ENCODE measurements at places on chromosomes 5 and 9. TPM values are rescaled to one million over a fixed set of nuclear protein-coding genes. Genes with fewer than 3 reads are reported as not detected.

GRCh38 chr5:10607023-10607665, 43.3 kb downstream of the ANKRD33B start:
- H3K27me3 ChIP-seq, result no peaks in the 10 kb centered on the region
- no peak overlapping the region for H3K27ac ChIP-seq
- no peaks in the 10 kb centered on the region for H3K4me1 ChIP-seq
- no peaks in the 10 kb centered on the region for H3K36me3 ChIP-seq
- no peak for DNase-seq

The SLC44A1 gene
- total RNA-seq, result 17.9 TPM

The LCN9 gene
- total RNA-seq, result not detected

The SARDH gene
- total RNA-seq, result 15.7 TPM

The SPATA6L gene
- not detected for total RNA-seq
